Dermis blood vessel endothelial cell (primary cell): ENCODE measurements at places on chromosomes 13 and 19. TPM values are rescaled to one million over a fixed set of nuclear protein-coding genes. Genes with fewer than 3 reads are reported as not detected.

Gene KCNRG
- total RNA-seq = 4.0 and 12.4 TPM in 2 replicates

Gene ZNF682
- 2.7 and 5.4 TPM in 2 replicates for total RNA-seq

Gene KLK11
- not detected in 2 replicates for total RNA-seq

Gene MARCHF2
- 165 and 247 TPM in 2 replicates for total RNA-seq

Gene LILRB3
- total RNA-seq = not detected in 2 replicates

Gene MRPL34
- 40.1 and 52.4 TPM in 2 replicates for total RNA-seq

Gene URAD
- not detected in 2 replicates for total RNA-seq

DNA sequence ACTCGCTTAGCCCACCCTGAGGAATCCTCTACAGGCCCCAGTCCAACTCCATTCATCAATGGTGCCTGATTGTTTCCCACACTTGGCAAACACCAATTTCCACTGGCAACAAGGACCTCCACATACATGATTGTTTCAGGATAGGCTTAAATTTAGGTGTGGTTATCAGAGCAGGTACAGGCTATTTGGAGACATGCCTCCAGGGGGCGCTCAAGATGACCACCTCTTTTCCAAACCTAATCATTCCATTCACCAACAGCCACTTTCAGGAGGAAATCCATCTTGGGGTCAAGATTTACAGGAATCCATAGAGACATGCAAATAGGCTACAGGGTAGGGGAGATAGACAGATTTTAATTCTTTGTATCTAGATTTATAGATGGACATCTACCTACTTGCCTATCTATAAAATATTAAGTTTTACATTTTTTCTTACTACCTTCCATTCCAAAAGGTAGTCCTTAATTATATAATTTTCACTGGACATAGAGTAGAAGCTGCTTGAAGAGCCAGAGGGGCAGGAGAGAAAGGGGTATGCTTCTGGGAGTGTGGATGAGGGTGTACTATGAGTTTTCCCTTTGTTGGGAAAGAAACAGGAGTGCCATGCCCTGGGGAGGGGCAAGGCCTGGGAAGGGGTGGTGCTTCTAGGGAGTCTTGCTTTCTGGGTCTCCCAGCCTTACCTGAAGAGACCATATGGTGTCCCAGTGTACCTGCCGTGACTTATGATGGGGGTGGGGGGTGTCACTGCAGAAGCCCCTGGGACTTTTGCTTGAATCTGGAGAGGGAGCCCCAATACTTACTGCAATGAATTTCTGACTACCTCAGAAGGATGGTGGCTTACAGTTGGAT lies 14.1 kb upstream of the PCDH8 start:
- peak; percentile 36 for DNase-seq

DNA sequence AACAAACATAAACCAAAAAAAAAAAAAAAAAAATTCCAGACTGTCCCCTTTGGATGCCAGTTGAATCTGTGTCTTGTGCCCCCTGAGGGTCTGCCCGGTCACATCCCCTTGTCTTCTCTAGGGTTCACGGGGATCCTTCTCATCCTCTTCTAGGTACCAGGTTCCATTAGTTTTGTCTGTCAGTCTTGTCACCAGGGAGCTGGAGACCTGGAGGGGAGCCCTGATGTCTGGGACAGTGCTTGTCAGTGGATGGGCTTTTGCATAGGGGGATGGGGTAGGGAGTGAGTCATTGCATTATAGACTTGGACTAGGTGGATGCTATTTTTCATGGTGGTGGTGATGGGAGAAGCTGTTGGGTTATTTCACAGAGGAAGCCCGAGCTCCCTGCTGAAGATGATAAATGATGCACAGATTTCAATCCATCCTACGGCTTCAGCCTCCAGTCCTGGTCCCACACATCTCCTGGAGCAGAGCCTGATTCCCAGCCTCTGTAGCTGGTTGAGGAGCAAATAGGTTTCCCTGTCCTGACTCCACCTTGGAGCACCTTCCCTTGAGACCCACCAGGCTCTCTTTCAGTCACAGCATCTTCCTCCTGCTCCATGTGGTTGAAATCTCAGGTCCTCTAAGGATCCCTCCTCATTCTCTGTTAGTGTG lies 26.0 kb downstream of the WTIP start:
- no peak for DNase-seq

- no peak for DNase-seq
Measured at GRCh38 chr13:46168341-46168740, 13.6 kb downstream of the LCP1 start.

- DNase-seq = peak; percentile 71
Measured at GRCh38 chr19:34994643-34995541, 5.2 kb upstream of the GRAMD1A start.

GRCh38 chr13:102839462-102839861 lies 6.4 kb upstream of the ERCC5 start:
- no peak for DNase-seq

DNA sequence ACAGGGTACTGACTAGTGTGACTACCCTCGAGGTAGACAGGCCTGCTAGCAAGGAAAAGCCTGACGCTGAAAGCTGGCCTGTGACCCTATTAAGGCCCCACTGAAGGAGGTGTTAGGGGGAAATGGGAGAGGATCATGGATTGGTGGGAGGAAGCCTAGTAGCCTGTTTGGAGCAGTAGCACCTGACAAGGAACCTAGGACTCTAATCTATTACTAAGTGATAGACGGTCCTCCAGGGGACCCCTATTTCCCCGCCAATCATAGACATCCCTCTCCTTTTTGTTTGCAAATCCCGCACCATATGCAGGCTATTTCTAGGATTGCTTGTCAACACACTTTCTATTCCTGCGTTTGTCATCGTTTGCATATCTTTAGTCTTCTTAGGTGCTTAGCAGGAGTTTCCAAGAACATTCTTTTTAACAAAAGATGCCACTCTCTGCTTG lies 1338.8 kb upstream of the MIR17HG start:
- DNase-seq = no peak

- peak; percentile 18 for DNase-seq
Measured at GRCh38 chr13:40139896-40140520, 484.5 kb downstream of the COG6 start.

GRCh38 chr13:111261326-111261725 lies 59.1 kb upstream of the TEX29 start:
- DNase-seq = no peak
